ENCODE measurements at places on chromosomes 6 and 20.

DNA sequence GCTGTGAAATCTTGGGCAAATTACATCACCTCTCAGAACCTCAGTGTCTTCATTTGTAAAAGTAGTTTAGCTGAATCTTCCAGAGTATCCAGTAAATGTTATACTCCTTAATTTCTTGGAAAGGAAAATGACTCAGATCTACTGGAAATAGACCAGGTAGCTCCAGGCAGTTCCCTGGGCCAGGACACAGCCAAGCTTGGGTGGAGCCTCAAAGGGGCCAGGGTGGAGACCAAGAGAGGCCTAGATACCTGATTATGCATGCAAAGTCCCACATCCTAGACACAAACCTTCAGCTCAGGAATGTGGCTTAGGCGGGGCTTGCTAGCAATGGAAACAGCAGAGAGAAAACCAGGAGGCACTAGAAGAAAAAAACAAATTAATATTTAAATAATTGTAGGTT is 272.8 kb downstream of the MAFB start:
- DNase-seq: no peak

DNA sequence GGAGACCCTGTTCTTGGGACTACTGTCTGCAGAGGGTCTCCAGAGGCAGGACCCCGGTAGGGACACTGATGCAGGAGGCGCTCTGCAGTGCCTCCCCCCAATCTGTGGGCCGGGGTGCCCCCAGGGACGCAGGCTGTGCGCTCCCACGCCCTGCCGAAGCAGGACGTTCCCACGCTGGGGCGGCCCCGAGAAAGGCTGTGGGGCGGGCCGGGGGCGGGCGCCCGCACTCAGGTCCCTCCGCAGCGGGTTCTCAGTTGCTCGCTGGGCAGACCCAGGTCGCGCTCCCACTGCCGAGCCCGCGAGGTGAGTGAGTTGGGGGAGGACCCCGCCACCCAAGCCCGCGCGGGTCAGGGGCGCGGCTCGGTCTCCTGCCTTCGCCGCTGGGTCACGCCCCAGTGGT is at the start of gene COX4I2:
COX4I2 (plus strand) TSS at position 253 of the 400 bp plus-strand sequence. CDS start 1,106 bp downstream, outside the sequence.
- DNase-seq: no peak

GRCh38 chr6:125332664-125333063 is 30.9 kb upstream of the HDDC2 start:
- DNase-seq: no peak

DNA sequence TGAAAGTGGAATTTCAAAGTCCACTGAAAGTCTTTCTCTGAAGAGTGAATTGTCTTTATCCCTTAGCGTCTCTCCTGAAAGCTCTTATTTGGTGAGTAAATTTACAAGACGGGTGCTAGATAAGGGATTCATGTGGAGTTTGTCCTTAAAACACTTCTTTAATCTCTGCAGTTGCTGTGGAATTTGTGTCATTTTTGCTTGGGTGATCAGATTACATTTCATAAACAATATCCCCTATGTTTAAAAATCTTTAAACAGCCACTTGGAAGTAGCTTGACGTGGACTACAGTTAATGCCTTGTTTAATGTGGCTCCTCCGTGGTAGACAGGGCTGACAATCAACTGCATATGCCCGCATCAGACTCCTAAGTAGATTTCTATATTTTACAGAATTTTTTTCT is 175.4 kb upstream of the ZNF217 start:
- no peak for DNase-seq

DNA sequence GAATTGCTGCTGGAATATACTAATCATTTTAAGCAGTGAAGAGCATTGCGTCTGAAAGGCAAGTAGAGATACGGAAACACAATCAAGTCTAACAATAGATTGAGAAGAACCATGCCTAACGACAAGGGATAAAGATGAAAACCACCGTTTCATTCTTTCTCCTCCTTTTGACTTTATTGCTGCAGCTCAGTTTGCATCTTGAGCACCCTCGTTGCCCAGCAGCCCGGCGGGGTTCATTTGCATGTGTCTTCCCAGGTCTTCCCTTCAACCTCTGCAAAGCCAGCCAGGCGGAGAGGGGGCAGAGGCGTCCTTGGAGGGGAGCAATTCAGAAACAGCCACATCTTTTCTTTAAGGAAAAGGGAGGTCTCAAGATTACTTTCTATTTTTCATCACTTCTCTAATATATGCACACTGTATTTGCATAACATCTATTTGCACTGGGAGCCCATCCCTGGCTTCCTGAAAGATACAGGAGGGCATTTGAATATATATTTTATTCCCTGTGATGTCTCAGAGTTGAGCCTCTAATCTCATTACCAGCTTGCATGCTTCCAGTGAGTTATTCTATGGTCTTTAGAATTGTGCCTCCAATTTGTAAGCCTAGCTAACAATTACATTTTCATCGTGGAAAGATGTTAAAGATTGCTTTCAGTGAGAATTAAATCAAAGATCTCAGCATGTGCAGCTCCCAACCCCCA is 18.7 kb upstream of the PXDC1 start:
- no peak for DNase-seq

- no peak for DNase-seq
These were observed 24.5 kb upstream of the TCP11 start for GRCh38 chr6:35165630-35166071.

- DNase-seq: no peak
These were observed 207.2 kb upstream of the ZNF184 start for GRCh38 chr6:27679964-27680694.

DNA sequence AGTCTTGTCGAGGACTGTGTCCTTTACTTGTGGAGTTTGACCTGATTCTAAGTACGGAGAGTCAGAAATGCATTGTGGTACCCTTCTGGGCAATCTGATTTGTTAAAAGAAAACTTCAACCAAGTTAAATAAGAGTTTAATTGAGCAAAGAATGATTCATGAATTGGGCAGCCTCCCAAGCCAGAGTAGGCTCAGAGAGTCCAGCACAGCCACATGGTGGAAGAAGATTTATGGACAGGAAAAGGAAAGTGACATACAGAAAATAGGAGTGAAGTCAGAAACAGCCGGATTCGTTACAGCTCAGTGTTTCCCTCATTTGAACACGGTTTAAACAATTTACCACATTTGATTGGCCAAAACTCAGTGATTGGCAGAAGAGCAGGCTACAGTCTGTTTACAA is 329.2 kb downstream of the DHX35 start:
- no peak for DNase-seq

DNA sequence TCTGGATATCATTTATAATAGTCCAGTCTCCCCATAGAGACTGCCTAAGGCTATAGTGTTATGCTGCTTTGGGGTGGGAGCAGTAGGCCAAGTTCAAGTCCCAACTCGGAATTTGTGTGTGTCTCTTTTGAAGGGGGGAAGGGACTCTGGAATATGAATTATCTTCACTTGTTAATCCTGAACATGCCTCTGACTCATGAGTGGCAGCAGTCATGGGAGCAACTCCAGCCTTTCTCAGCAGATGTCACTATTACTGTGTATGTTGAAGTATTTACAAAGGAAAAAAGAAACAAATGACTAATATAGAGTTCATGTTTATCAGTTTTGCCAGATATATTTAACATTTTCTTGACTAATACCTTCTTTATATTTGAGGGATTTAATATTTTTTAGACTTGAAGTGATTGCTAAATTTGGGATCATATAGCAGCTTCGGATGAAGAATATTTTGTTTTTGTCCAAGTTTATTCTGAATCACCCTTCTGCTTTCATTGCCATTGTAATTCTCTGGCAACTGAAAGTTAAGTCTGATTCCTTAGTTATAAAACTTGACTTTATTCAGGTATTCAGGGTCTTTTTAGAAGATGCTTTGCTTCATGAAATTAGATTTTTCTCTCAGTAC is 23.4 kb downstream of the FAM217A start:
- DNase-seq: peak; percentile 46

- no peak for DNase-seq
These were observed 4.5 kb upstream of the CNBD2 start for GRCh38 chr20:35963878-35964277.

- no peak for DNase-seq
These were observed 329.8 kb upstream of the EPHA7 start for GRCh38 chr6:93749191-93749590.

GRCh38 chr20:45822857-45823256 is 4.3 kb downstream of the TNNC2 start:
- no peak for DNase-seq

DNA sequence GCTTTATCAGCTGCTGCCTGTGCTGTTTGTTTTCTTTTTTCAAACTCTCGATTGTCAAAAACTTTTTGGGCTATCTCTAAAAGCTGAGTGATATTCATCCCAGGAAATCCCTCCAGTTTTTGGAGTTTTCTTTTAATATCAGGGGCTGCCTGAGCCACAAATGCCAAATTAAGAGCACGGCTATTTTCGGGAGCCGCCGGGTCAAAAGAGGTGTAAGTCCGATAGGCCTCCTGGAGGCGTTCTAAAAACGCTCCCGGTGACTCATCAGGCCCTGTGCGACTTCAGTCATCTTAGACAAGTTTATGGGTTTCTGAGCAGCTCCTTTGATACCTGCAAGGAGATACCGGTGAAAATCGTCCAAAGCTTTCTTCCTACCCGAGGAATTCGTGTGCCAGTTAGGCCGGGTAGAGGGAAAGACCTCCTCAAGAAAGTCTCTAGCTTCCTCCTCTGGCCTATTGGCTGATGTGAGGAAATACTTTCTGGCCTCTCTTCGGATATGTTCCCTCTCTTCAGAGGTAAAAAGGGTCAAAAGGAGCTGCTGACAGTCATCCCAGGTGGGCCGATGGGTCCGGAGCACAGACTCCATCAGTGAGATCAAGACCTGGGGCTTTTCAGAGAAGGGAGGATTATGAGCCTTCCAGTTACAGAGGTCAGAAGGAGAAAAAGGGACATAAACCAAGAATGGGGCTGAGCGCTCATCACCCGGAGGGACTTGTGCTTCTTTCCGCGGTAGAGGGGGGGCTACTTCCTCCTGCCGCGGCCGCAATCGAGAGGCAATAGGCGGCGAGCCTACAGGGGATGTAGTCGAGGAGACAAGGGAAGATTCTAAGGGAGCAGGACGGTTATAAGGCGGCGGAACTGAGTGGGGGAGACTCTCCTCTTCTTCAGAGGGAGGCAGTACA is 151.1 kb downstream of the TRIM27 start:
- DNase-seq: no peak

- DNase-seq: no peak
These were observed 339.0 kb upstream of the CITED2 start for GRCh38 chr6:139713424-139713823.

GRCh38 chr6:110523451-110524021 is 47.1 kb upstream of the SLC22A16 start:
- DNase-seq: no peak

DNA sequence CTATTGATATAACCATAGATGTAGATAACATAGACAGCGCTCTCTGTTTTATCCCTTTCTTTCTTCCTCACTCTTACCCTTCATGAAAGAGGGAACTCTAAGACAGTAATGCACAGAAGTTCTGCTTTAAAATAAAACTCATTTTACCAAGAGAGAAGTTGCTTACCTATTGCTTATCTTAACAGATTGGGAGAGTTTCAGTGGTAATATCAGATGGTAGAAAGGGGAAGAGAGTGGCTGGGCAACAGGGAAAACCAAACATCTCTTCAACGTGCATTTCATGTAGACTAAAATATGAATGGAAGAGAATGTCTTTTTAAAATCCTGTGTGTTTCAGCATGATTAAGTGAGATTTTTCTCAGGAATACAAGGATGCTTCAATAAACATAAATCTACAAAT is 45.3 kb upstream of the SIRPG start:
- no peak for DNase-seq

- no peak for DNase-seq
These were observed 34.7 kb downstream of the SUN5 start for GRCh38 chr20:32969356-32970114.

DNA sequence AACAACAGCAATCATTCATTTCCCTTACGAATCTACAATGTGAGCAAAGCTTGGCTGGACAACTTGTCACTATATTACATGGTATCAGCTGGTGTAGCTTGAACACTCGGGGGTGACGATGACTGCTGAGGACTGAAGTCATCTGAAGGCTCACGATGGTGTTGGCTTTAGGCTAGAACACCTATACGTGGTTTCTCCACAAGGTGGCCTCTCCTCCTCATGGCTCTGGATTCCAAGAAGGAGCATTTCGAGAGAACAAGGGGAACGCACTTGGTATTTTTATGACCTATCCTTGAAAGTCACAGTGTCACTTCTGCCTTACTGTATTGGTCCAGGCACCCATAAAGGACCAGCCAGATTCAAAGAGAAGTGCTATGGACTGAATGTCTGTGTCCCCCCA is 37.5 kb upstream of the ADGRF1 start:
- no peak for DNase-seq

Measured in activated CD8-positive, alpha-beta memory T cell treated with anti-CD3 and anti-CD28 coated beads, Interleukin-2, amount 10 ng/mL, durations not matched to agents 7 days and 5 days (primary cell).